ENCODE measurements at places on chromosomes 7 and 10. TPM values are rescaled to one million over a fixed set of nuclear protein-coding genes. Genes with fewer than 3 reads are reported as not detected.

DNA sequence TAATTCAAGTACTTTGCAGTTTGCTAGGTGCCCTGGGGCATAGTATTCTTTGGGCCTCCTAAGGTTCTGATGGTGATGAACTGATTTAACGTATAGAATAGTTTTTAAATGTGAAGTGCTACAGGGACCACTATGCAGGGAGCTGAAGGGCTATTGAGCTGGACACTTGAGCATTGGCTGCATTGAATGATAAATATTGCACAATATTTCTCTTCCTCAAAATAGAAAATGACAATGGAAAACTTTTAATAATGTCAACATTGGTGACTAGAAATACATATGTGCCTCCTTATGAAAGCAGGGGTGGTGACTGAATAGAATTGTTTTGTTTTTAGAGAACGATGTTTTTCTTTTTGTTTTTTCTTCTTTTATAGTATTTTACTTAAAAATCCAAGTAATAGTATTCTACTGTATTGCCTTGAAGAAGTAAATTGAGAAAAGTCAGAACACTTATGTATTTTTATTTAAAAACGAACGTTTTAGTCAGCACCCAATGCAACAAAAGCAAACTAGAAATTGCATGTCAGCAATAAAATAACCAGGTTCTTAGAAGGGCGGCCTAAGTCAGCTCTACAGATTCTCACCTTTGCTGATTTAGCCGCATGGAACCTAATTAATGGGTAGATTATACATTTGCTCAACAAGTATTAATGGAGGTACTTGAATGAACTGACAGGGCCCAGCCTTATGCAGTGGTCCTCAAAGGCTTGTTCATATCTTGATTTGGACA, 244.0 kb upstream of the KLF6 start:
- no peaks in the 10 kb centered on the region for H3K27me3 ChIP-seq
- no peak overlapping the region for H3K27ac ChIP-seq
- no peak for DNase-seq
- no peak overlapping the region for H3K4me3 ChIP-seq
- peaks cover 8% of the 10 kb centered on the region for H3K4me1 ChIP-seq
- H3K36me3 ChIP-seq, result no peaks in the 10 kb centered on the region

DNA sequence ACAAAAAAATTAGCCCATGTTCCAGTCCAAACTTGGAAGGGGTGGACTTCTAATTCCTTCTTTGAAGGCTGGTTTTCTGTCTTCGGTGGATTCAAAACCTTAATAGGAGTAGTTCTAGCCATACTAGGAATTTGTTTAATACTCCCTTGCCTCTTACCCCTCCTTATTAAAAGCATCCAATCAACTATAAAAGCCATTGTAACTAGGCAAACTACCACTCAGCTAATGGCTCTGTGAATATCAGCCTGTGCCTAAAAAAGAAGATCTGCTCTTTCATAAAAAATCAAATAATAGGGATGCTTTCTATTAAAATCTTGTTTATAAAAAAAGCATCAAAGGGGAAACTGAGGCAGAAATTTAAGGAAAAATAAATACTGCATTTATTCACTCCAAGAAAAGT, 4.1 kb upstream of the ADCK2 start:
- H3K36me3 ChIP-seq, result no peaks in the 10 kb centered on the region

GRCh38 chr7:73779517-73779916, 9.4 kb upstream of the CLDN3 start:
- H3K27me3 ChIP-seq, result no peaks in the 10 kb centered on the region
- H3K4me1 ChIP-seq, result no peaks in the 10 kb centered on the region
- H3K36me3 ChIP-seq, result no peaks in the 10 kb centered on the region
- H3K27ac ChIP-seq, result no peak overlapping the region
- no peak for DNase-seq

DNA sequence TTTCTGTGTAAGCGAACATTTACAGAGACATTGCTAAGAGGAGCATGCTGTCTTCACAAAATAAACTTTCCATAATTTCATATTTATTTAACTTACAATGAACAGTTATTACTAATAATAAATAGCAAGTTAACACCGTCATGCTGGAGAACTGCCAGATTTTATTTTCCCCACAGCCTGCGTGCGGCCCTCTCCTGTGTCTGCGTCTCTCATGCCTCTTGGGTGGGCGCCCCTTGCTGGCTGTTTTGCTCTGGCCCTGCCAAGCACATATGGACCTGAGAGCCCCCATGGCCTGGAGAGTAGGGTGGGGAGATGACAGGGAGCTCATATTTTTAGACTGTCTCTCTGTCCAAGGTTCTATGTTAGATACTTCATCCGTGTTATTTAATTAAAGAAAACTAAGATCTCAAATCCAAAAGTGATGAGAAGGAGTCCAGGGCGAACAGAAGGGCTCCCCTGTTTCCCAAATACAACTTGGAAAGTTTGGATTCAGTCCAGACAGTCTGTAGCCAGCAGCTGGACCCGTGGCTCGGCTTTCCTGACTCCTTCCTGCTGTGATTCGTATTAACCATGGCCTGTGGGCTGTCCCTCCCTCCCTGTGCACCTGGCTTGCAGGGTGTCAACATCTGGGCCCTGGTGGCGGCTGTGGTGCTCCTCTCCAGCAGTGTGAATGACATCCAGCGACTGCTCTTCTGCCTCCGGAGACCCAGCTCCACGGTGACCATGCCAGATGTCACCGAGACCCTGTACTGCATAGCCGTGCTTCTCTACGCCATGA, 20.5 kb downstream of the FBH1 start:
- no peaks in the 10 kb centered on the region for H3K27me3 ChIP-seq
- no peaks in the 10 kb centered on the region for H3K4me1 ChIP-seq
- H3K4me3 ChIP-seq, result no peak overlapping the region

GRCh38 chr10:15558136-15558535, 161.6 kb downstream of the ITGA8 start:
- H3K36me3 ChIP-seq, result no peaks in the 10 kb centered on the region
- no peaks in the 10 kb centered on the region for H3K4me1 ChIP-seq
- no peak for DNase-seq
- no peak overlapping the region for H3K27ac ChIP-seq
- H3K4me3 ChIP-seq, result no peak overlapping the region

DNA sequence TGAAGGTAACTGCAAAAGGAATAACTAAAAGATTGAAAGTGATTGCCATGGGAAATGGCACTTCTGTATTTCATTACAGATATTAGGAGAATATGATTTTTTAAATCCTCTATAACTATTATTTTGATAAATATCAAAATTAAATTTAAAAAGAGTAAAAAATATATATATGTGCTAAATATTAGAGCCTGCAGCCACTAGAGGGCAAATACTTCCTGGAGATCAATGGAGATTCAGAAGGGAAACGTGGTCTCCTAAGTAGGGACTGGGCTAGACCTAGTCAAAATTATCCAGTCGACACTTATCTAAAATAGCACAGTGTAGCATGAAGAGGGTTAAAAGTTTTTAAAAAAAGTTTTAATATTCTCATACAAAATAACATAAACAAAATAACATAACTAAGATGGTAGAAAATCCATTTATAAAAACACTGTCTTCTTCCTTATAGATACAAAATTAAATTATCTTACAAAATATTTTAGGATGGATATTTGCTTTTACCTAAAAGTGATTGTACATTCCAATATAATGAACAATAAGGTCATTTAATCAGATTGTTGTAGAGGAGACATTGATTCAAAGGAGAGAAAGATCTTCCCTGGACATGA, 434.3 kb downstream of the MDFIC start:
- H3K27ac ChIP-seq, result no peak overlapping the region
- no peaks in the 10 kb centered on the region for H3K27me3 ChIP-seq
- no peak for DNase-seq
- no peak overlapping the region for H3K4me3 ChIP-seq
- no peaks in the 10 kb centered on the region for H3K36me3 ChIP-seq
- no peaks in the 10 kb centered on the region for H3K4me1 ChIP-seq

GRCh38 chr7:68776326-68776725, 821.9 kb upstream of the AUTS2 start:
- no peaks in the 10 kb centered on the region for H3K36me3 ChIP-seq
- no peak for DNase-seq
- H3K4me1 ChIP-seq, result no peaks in the 10 kb centered on the region
- no peaks in the 10 kb centered on the region for H3K27me3 ChIP-seq
- no peak overlapping the region for H3K27ac ChIP-seq
- no peak overlapping the region for H3K4me3 ChIP-seq

DNA sequence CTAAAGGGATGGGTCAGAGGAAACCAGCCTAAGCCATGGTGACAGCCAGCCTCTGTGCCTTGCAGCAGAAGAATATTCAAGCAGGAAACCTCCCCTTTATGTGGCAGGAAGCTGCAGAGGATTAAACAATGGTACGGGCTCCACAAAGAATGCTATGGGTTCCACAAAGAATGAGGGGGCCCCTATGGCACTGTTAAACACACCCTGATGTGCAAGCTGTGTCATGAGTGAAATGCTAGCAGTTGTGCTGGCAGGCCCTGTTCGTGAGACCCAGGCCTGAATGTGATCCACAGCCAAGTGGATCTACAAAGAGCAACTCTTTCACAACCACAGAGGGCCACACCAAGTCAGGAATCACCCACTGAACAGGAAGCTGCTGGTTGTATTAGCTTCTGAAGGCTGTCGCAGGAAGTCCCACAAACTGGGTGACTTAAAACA, 68.9 kb downstream of the MYOF start:
- peak; percentile 75 for DNase-seq
- no peaks in the 10 kb centered on the region for H3K36me3 ChIP-seq
- peak overlapping the region; percentile 7 for H3K4me3 ChIP-seq

- H3K4me3 ChIP-seq, result no peak overlapping the region
- no peaks in the 10 kb centered on the region for H3K36me3 ChIP-seq
- DNase-seq, result no peak
- H3K4me1 ChIP-seq, result no peaks in the 10 kb centered on the region
These were observed 144.9 kb upstream of the CELF2 start for GRCh38 chr10:10872764-10873163.

- H3K27ac ChIP-seq, result no peak overlapping the region
- H3K27me3 ChIP-seq, result no peaks in the 10 kb centered on the region
- no peak overlapping the region for H3K4me3 ChIP-seq
These were observed 17.3 kb upstream of the MSRB2 start for GRCh38 chr10:23078114-23078513.

- H3K27me3 ChIP-seq, result no peaks in the 10 kb centered on the region
- H3K4me3 ChIP-seq, result no peak overlapping the region
- H3K27ac ChIP-seq, result no peak overlapping the region
- no peaks in the 10 kb centered on the region for H3K4me1 ChIP-seq
- no peak for DNase-seq
- H3K36me3 ChIP-seq, result peaks cover 93% of the 10 kb centered on the region
These were observed 35.5 kb upstream of the NCAPG2 start for GRCh38 chr7:158740013-158740656.

DNA sequence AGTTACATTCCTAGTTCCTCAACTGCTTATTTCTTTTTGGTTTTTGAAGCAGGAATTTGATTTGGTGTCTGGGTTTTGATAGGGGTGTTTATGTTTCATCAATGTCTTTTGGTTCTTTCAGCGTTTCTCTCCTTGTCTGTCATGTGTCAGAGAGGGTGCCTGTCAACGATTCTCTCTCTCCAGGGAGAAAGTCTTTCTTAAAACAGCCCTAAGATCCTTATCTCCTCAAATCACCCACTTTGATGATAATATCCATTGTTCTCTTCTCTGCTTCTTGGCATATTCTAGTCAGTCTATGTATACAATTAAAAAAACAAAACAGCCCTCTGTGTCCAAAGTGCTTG, 77.2 kb downstream of the TCF7L2 start:
- H3K36me3 ChIP-seq, result no peaks in the 10 kb centered on the region
- no peaks in the 10 kb centered on the region for H3K27me3 ChIP-seq
- H3K4me3 ChIP-seq, result no peak overlapping the region
- H3K4me1 ChIP-seq, result no peaks in the 10 kb centered on the region
- no peak overlapping the region for H3K27ac ChIP-seq
- DNase-seq, result no peak

GRCh38 chr10:72846238-72846637, 47.3 kb upstream of the OIT3 start:
- no peaks in the 10 kb centered on the region for H3K36me3 ChIP-seq
- no peaks in the 10 kb centered on the region for H3K4me1 ChIP-seq
- H3K27me3 ChIP-seq, result no peaks in the 10 kb centered on the region
- no peak overlapping the region for H3K4me3 ChIP-seq
- DNase-seq, result no peak

DNA sequence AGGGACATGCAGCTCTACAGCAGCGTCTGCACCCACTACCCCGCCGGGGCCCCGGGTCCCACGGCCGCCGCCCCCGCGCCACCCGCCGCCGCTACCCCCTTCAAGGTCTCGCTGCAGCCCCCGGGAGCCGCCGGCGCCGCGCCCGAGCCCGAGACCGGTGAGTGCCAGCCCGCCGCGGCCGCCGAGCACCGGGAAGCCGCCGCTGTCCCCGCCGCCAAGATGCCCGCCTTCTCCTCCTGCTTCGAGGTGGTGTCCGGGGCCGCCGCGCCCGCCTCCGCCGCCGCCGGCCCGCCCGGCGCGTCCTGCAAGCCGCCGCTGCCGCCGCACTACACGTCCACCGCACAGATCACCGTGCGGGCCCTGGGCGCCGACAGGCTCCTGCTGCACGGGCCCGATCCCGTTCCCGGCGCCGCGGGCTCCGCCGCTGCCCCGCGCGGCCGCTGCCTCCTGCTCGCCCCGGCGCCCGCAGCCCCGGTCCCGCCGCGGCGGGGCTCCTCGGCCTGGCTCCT, 631 bp downstream of the OTUD1 start:
- no peaks in the 10 kb centered on the region for H3K27me3 ChIP-seq
- H3K36me3 ChIP-seq, result no peaks in the 10 kb centered on the region
- H3K27ac ChIP-seq, result peak overlapping the region; percentile 92
- peak; percentile 28 for DNase-seq
- peak overlapping the region; percentile 85 for H3K4me3 ChIP-seq
- peaks cover 29% of the 10 kb centered on the region for H3K4me1 ChIP-seq

GRCh38 chr7:98802088-98802780, 67.6 kb downstream of the TMEM130 start:
- no peaks in the 10 kb centered on the region for H3K4me1 ChIP-seq
- no peak overlapping the region for H3K4me3 ChIP-seq
- H3K36me3 ChIP-seq, result no peaks in the 10 kb centered on the region
- DNase-seq, result no peak
- no peaks in the 10 kb centered on the region for H3K27me3 ChIP-seq

- no peak overlapping the region for H3K27ac ChIP-seq
- H3K36me3 ChIP-seq, result no peaks in the 10 kb centered on the region
- no peak overlapping the region for H3K4me3 ChIP-seq
- no peaks in the 10 kb centered on the region for H3K4me1 ChIP-seq
- H3K27me3 ChIP-seq, result no peaks in the 10 kb centered on the region
These were observed 53.1 kb downstream of the RNF32 start for GRCh38 chr7:156693627-156694026.

- no peaks in the 10 kb centered on the region for H3K36me3 ChIP-seq
- H3K4me1 ChIP-seq, result no peaks in the 10 kb centered on the region
- no peak overlapping the region for H3K4me3 ChIP-seq
- H3K27me3 ChIP-seq, result no peaks in the 10 kb centered on the region
These were observed 92.9 kb downstream of the BMPR1A start for GRCh38 chr10:86849181-86849894.

- no peaks in the 10 kb centered on the region for H3K27me3 ChIP-seq
- H3K4me1 ChIP-seq, result no peaks in the 10 kb centered on the region
- no peak overlapping the region for H3K4me3 ChIP-seq
- DNase-seq, result no peak
- no peak overlapping the region for H3K27ac ChIP-seq
- no peaks in the 10 kb centered on the region for H3K36me3 ChIP-seq
These were observed 366.2 kb downstream of the PCDH15 start for GRCh38 chr10:54434782-54435181.

Gene PRSS1
- total RNA-seq, result not detected

Gene MBL2
- total RNA-seq, result not detected

Gene TUBB8
- total RNA-seq, result not detected

Gene NUPR2
- not detected for total RNA-seq

Gene MET
- 0.73 TPM for total RNA-seq

Gene CPA2
- total RNA-seq, result not detected

Gene MEOX2
- total RNA-seq, result not detected

Gene MGAM2
- total RNA-seq, result not detected

Gene PRKCQ
- total RNA-seq, result 45.9 TPM
